NCI-H1436 treated with DMSO at 0.1 percent for 48 hours (cell line): ENCODE measurements at places on chromosomes 6 and 20.

GRCh38 chr6:21942897-21943296 is 349.3 kb downstream of the SOX4 start:
- no peak for DNase-seq

GRCh38 chr6:37903351-37904340 is 84.1 kb downstream of the ZFAND3 start:
- DNase-seq, result no peak

- DNase-seq, result no peak
Observed at GRCh38 chr6:64085126-64085525, 449.5 kb downstream of the PHF3 start.

GRCh38 chr6:114253431-114253830 is 89.4 kb downstream of the HS3ST5 start:
- DNase-seq, result no peak

DNA sequence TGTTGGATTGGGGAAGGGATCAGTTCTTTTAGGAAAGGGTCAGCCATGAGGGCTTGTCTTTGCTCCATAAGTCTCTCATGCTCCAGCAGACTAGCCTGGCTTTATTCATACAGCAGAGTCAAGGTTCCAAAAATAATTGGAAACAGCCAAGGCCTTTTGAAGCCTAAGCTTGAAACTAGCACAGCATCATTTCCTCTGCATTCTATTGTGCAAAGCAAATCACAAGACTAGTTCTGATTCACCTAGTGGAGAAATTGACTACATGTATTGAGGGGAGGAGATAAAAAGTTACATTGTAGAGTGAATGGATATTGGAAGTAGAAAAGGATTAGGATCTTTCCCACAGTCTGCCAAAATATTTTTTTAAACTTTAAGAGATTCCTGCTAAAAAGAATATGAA is 159.3 kb upstream of the PLCB4 start:
- DNase-seq, result no peak

DNA sequence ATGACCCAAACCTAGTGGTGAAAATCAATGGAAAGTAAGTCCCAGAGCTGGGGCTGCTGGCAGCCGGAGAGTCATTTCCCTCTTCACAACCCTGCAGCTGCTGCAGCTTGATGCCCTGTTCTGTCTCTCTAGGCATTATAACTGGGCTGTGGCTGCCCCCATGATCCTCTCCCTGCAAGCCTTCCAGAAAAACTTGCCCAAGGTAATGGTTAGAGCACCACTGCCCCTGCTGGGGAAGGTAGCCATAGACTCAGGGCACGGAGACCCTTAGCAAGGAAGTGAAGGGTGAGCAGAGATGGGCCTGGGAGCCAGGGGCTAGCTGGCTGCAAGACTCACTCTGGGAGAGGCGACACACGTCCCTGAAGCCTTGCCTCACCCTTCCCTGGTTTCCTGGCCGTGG is 12.0 kb downstream of the LPIN3 start:
- DNase-seq, result no peak

GRCh38 chr6:16982807-16983206 is 119.0 kb upstream of the STMND1 start:
- DNase-seq, result no peak

DNA sequence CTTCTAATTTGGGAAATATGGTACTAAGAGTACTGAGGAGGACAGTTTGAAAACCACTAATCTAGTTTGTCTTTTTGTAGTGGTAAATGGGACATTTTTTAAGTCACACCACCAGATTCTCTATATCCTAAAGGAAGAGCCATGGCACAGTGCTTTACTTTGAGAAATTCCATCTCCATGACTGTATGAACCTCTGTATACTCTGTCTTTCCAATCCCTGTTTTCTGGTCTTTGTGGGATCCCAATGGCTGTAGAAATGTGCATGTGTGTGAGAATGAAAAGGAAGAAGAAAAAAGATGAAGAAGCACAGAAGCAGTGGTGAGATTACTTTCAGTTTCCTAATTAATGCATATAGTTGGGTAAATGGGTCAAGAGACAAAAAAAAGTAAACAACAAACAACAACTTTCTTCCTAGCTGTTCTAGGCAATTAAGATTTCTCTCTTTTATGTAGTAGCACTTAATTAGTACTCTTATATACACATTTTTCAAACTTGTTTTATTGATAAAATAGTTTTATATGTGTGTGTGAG is 141.2 kb upstream of the HCRTR2 start:
- no peak for DNase-seq

GRCh38 chr20:62553838-62554161 is 78.0 kb upstream of the GATA5 start:
- DNase-seq, result no peak

- DNase-seq, result no peak
Observed at GRCh38 chr6:44043479-44044153, 83.6 kb downstream of the MRPL14 start.

- no peak for DNase-seq
Observed at GRCh38 chr6:138896104-138896756, 91.8 kb downstream of the REPS1 start.

GRCh38 chr6:112906726-112907125 is 559.6 kb downstream of the RFPL4B start:
- no peak for DNase-seq

DNA sequence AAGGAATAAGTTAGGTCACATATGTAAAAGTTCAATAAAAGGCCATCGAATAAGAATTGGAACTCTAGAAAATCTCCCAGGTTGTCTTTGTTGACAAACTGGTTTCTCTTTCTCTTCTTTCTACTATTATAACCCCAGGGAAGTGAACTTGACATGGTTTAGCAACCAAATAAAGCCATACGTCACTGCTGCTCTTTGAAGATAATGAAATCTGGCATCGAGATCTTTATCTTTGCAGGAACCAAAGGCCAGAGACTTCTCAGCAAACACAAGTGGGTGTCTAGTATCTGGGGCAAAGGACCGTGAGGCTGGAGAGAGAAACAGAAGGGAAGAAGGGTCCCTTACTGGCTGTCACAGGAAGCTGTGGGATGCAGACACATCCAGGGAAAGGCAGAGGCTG is 286.7 kb upstream of the CDYL start:
- no peak for DNase-seq

DNA sequence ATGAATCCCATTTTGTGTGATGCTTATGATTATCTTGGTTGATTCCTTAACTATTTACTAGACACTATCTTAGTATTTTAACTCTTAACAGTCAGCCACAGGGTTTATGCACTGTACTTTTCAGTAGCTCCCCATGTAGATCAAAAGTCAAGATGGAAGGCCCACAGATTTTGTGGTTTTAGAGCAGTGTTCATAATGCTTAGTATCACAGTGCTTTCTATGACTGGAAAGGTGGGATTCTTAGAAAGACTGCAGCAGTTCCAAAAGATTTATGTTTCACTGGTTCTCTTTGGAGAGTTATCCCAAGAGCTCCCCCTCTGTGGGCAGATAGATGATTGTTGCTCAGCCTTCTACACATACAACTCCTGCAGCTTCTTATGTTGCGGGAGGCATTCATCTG is 34.5 kb downstream of the ANKRD6 start:
- DNase-seq, result no peak

DNA sequence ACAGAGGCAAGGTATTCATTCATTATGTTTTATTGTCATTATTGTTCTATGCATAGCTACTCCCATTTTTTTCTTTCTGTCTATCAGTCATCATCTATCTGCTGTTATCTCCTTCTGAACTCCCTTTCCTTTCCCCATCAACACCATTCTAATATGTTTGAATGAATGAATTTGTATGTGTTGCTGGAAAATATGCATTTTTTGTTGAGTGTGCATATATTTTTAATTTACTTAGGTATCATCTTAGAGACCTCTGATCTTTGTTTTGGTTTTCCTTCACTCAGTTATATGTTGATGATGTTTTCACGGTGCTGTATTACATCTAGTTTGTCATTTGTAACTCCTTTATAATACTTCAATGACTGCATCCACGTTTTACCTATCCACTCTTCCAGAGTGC is 12.1 kb upstream of the PRL start:
- DNase-seq, result no peak

DNA sequence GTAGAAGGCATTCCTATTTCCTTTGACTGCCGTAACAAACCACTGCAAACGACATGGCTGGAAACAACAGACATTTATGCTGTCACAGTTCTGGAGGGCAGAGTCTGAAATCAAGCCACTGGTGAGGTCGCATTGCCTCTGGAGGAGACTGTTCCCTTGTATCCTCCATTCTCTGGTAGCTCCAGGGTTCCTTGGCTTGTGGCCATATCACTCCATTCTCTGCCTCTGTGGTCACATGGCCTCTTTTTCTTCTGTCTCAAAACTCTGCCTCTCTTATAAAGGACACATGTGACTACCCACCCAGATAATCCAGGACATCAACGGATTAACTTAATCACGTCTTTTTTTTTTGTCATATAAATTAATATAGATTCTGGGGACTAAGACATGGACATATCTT is 84.4 kb downstream of the LYRM2 start:
- DNase-seq, result no peak

GRCh38 chr6:13445005-13445743 is 42.2 kb downstream of the GFOD1 start:
- DNase-seq, result peak; percentile 16

GRCh38 chr6:136359851-136360250 is 70.2 kb upstream of the BCLAF1 start:
- DNase-seq, result no peak

DNA sequence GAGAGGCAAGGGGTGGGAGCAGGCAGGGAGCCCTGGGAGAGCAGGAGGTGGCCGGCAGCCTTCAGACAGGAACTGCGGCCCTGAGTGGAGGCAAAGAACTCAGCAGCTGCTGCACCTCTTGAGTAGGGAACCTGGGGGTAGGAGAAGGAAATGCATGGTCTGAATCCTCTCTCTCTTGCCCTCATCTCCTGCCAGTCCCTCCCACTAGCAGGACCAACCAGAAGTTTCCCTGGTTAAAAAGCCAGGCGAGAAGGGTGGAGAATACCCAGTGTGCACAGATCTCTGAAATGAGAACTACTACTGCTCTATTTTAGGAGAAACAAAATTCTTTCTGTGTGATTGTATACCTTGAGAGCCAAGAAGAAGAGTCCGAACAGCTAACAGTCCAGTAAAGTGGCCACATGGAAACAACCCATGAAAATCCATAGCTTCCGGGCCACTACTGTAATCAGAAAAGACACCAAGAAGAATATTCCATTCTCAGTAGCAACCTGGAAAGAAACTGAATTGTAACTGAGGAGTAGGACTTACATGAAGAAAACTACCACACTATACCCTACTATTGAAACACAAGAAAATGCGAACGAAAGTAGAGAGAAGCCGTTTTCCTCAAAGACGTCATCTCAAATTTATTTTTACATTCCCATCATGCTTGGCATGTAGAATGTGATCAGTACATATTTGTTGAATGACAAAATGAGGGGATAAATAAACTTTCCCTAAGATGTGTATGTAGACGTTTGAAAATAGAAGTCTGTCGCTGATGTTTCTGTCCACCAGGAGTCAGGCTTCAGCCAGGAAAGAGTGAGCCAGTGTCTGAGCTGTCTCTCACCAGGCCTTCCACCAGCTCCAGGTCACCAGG is 25.6 kb downstream of the WRNIP1 start:
- DNase-seq, result no peak

DNA sequence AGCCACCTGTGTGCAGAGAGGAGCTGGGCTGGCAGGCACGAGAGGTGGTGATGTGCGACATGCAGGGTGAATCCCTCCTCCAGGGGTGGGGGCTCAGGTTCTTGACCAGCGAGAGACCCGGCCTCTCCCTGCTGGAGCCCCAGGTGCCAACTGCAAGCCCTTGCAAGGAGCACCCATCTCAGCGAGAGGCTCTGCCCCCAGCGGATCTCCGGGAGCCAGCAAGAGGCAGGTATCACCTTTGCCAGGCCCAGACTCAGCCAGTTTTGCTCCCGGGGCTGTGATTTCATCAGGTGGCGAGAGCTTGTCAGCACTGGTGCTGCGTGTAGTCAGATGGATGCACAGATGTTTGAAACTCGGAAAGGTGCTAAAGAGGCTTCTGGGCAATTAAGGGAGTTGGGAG is 87.7 kb downstream of the TFAP2C start:
- no peak for DNase-seq

- DNase-seq, result no peak
Observed at GRCh38 chr6:80366051-80366450, 259.6 kb downstream of the BCKDHB start.

GRCh38 chr20:50107086-50107660 is 5.8 kb downstream of the UBE2V1 start:
- DNase-seq, result no peak

GRCh38 chr20:2619961-2620595 is 32.4 kb upstream of the NOP56 start:
- no peak for DNase-seq

DNA sequence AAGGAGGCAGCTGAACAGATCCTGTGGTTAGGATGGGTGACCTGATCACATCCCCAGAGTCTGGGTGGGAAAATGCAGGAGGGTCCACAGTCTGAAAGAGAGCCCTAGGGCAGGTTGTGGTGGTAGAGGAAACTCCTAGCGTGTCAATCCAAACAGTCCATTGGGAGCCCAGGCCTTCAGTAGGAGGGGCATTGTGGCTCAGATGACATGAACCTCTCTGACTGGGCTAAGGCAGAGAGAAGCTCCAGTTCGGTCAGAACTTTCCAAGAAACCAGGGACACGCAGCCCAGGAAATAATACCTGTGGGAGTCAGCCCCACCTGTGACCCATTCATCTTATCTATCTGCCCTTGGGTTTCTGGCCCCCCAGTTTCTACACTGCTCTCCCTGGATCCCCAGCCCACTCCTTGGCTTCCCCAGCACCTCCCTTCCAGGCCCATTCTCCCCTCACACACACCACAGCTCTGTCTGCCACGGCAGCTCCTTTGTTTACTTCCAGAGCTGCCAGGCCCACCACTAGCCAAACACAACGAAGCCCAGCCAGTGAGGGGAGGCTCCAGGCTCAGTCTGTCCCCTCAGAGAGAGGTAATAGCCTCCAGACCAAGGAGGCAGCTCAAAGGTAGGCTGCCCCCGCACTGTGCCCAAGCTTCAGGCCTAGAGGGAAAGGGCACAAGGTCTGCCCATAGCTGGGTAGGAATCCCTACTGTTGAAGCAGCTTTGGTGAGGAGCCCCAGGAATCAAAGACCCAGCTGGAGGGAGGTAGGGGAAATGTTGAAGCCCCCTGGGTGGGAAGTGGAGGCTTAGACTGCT is 6.2 kb downstream of the GDF5 start:
- no peak for DNase-seq

DNA sequence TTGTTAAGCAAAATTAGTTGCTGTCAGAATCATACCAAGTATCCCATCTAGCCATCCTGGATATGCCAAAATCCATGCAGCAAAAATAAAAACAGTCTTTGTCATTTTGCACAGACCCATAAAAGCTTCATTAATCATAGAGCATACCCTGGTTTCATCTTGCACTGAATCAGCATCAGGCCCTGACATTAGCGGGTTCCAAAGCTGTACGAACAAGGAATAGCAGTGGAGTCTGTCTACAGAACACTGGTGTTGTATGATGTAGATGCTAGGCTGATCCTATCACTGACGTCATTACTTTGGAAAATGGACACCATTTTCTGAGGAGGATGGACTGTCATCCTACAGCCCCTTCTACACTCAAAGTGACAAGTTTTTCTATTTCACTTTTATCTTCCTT is 315.6 kb downstream of the ESR1 start:
- no peak for DNase-seq

DNA sequence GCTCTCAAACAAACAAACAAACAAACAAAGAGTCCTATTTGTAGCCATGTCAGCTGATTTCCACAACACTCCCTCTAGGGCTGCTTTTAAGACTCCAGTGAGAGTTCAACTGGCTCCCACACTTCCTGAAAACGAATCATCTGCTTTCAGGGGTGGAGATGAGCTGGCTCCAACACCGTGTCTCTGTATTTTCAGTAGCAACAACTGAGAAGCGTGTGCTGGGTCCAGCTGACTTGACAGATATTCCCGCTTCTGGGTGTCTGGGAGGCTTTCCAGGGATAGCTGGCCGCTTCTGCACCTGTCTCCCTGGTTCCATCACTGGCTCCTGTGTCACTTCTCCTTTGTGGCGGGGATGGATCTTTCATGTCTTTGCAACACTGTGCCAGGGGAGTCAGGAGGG is 272.5 kb upstream of the SOX4 start:
- DNase-seq, result no peak
